T-cell (primary cell): ENCODE measurements at places on chromosomes 1 and 21.
A peak's percentile ranks its signal among the peaks of the same experiment; 100 is the strongest.

- peak; percentile 23 for DNase-seq
Observed at GRCh38 chr21:43866260-43866629, 1.2 kb downstream of the AGPAT3 start.

DNA sequence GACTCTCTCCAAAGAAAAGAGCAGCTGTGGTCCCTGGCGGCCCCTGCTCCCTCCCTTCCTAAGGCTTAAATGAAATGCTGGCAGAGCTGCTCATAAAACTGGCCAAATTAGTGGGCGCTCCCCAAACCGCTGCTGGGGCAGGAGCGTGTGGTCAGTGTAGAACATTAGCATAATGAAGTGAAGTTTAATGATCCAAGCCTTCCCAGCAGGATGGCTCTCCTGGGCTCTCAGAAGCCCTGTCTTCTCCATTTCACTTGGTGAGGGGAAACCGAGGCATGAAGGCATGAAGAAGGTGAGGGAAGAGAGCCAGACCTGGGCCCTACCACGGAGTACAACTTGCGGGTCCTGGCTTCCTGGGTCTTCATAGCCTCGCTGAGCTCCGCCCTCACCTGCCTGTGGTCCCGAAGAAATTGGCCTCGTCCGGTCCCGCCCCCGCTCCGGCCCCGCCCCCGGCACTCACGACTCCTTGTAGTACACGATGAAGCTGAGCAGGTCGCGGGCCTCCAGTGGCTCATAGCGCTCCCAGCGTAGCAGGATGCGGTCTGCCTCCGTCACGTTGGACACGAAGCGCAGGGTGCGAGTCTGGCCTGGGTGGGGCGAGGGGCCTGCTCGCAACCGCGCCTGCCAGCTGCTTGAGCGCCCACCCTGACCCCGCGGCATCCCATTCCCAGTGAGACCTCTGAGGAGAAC, 10.3 kb downstream of the INSRR start:
- peak; percentile 69 for DNase-seq

DNA sequence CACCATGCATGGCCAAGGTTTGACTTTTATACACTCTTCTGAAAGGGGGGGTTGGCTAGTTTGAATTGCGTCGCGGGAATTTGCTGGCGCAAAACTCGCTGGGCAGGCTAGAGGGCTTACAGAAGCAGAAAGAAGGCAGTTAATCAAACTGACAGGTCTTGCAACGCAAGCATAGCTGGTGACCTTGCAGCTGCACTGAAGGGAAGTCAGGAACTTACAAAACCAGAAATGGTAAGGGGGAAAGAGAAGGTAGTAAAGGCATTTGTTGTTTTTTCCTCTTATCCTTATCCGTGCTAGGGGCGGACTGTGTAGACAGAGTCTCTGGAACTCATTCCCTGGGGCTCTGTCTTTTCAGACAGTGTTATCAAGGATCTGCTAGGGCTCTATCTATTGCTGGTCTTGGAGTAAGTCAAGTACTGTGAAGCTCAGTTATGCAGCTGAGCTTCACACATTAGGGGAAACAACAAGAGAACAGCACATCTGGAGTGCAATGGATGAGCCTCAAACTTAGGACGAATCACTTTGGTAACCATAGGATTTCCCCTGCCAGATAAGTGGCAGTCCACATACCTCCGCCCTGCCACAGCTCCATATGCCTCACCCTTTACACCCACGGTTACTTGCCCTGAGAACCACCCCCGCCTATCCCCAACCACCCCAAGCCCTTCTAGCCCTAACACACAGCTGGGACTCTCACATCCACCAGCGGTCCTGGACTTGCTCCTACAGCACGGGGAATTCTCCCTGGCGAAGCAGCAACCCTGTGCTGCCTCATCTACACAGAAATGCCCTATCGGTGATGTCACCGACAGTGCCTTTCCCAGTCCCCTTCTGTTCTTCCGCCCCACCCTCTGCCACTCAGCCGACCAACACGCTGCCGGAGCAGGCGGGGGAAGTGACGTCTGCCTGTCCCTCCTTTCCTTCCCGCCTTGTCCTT, 251.4 kb downstream of the FAM72C start:
- DNase-seq: no peak

GRCh38 chr1:237183963-237184540, 142.1 kb downstream of the RYR2 start:
- DNase-seq: no peak

- no peak for DNase-seq
Observed at GRCh38 chr1:109238382-109238781, 11.0 kb upstream of the CELSR2 start.

- DNase-seq: peak; percentile 10
Observed at GRCh38 chr1:237411621-237412020, 369.6 kb downstream of the RYR2 start.

DNA sequence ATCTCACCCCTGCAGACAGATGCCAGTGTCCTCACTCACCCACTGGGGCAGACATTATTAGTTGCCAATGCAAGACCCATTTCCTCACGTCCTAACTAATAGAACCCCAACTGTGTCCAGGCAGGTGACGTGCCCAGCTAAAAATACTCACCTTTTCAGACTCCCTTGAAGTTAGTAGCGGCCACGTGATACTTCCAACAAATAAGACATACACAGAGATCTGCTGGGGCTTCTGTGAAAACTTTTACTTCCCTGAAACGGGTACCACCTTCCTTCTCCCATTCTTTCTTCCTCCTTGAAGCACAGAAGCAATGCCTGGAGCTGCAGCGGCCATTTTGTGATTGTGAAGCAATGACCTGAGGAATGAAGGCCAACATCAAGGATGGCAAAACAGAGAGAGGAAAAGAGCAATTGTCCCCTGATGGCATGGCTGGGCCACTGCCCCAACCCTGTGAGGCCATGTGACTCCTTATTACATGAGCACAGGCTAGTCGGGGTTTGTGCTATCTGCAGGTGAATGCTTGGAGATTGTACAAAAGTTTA, 74.4 kb upstream of the TMPRSS2 start:
- no peak for DNase-seq

DNA sequence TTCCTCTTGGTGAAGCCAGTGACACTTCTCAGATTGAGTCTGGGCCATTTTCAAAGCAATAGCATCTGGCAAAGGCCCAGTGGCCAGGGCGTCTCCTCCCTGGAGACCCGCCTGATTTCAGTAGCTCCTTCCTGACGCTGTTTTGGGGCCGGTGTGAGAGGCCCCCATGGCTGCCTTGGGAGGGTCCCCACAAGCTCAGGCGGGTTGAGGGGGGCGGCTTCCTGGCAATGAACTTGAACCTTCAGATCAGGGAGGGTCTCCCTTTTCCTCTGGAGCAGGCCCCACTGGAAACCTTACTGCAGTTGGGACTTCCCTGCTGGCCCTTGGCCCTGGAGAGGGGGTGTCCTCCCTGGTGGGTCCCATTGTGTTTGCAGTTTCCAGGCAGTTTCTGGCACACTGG, 121.2 kb downstream of the CRYAA start:
- DNase-seq: no peak

DNA sequence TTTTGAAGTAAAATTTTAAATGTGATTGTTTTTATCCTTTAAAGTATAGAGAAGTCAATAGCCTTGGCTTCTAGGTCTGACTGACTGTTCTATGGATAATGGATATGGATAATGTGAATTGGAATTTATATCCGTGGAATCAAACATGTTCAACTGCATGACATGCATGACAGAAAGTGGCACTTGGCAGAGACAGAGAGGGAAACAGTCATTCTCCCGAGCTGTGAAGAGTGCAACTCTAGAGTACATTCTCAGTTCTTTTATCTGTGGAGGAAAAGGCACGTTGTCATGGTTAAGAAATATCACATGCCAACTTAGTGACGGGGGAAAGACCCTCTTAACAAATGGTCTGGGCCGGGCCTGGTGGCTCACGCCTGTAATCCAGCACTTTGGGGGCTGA, 67.0 kb downstream of the KIF26B start:
- DNase-seq: no peak

- DNase-seq: no peak
Observed at GRCh38 chr1:4805987-4806386, 151.6 kb downstream of the AJAP1 start.

GRCh38 chr1:202599669-202600431, 110.4 kb downstream of the SYT2 start:
- DNase-seq: no peak

GRCh38 chr21:46111857-46112724, 14.2 kb downstream of the COL6A2 start:
- DNase-seq: no peak

DNA sequence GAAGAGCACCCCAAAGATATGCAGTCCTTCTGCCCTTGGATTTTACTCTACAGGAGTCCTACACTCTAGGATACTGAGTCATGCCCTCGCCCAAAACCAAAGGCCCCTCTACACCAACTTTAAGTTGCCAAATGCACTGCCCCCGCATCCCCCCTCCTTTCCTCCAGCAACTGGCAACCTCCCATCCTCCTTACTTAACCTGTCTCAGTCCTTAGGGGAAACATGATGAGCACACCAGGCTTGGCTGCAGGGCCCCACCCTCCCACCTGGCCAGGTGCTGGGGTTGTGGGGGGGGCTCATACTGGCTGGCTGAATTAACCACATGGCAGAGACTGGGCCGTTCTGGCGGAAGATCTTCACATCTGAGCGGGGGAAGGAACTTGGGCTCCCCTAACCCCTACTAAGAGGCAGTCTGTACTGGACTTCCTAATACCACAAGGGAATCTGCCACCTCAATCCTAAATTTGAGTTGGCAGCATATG, 1.2 kb downstream of the HDGF start:
- DNase-seq: no peak

DNA sequence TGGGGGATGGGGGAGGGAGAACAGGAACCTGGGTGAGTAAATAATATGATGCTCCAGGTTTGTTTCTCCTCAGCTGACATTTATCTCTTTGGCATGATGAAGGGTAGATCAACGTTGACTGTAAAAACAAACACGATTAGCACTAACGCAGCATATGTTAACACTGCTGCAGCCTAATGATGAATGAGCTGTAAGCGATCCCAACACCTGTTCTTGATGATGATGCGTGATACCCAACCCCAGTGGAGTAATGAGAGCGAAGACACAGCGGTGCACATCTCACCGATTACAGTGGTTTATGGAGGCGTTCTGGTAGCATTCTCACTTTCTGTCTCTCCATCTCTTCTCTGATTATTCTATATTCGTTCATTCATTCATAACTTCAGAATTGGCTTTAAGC, 640.4 kb downstream of the USP25 start:
- no peak for DNase-seq

- no peak for DNase-seq
Observed at GRCh38 chr1:83741348-83741747, 257.6 kb downstream of the TTLL7 start.

- DNase-seq: no peak
Observed at GRCh38 chr1:70083519-70083918, 121.9 kb downstream of the LRRC40 start.

- peak; percentile 4 for DNase-seq
Observed at GRCh38 chr1:228735871-228736586, 750 bp downstream of the RHOU start.

DNA sequence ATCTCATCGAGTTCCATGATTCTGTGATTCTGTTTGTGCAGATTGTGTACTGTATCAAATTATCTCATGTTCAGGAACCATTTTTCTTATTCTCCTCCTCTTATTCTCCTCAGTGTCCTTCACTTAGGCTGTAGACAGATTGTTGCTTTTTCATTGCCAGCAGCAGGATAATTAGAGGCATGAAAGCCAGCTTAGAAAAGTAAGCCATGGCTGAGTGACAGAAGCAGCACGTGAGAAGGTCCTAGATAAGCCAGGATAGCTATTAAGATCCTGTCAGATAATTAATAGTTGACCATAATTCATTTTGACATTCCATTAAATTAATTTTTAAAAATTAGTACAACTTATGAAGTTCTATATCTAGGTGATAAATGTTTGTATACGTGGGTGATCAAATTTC, 60.8 kb upstream of the PRKACB start:
- no peak for DNase-seq

DNA sequence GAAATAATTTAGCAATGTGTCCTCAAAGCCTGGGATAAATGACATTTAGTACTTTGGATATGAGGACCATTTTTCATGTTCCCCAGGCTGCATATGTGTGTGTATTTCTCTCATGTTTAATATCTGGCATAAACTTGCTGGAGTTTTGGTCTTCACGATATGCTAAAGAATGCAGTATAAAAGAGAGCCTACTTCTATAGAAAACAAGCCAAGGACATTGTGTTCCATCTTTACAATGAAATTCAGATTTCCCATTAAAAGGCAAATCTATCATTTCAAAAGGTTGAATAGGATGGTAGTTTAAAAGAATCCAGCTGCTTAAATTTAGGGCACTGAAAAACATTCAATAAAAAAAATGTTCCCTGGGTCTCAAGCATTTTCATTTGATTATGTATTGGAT, 169.0 kb upstream of the C1orf105 start:
- no peak for DNase-seq

- DNase-seq: peak; percentile 39
Observed at GRCh38 chr1:165828103-165828668, 772 bp downstream of the UCK2 start.

- DNase-seq: peak; percentile 82
Observed at GRCh38 chr1:7783826-7784491, at the start of gene PER3. Gene PER3 (plus strand): TSS chr1:7784291. CDS start chr1:7784878, 587 bp downstream.

DNA sequence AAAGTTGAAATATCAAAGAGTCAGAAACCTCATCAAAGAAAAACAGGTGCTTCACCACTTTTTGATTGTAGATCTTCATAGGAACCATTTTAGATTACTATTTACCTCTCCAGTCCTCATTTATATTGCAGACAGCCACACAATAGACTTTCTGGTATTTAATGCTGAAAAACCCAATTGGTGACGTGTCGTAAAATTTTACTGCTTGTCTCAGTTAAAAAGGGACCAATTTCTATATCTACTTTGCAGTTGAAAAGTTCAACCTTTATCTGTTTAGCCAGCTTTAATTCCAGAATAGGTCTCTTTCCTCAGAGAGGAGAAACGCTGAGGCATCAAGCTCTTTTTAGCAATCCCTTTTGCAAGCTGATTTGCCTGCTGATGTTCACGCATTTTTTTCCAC, 1722.4 kb downstream of the PLA2G4A start:
- no peak for DNase-seq
